ENCODE measurements at places on chromosomes 11 and 22.

DNA sequence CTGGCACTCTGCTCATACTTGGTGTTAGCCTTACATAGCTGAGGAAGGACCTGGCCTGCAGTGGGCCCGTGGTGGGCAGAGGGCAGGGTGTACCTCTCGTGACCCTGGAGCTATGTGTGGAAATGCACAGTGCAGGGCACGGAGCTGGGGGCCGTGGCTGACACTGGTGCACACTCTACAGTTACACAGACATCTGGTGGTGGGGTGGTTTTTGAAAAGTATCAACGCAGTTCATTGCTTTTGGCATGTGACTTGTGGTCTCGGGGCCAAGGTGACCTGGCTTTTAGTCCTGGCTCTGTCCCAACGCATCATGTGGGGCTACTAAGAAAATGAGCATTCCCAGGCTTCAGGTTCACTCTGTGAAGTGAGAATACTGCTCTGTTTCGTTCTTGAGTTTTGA lies 553.6 kb downstream of the NTM start:
- DNase-seq = no peak

- no peak for DNase-seq
Measured at GRCh38 chr11:125457814-125458343, 38.2 kb downstream of the FEZ1 start.

GRCh38 chr11:8020244-8020597 lies 33.1 kb downstream of the EIF3F start:
- DNase-seq = no peak

- DNase-seq = peak; percentile 89
Measured at GRCh38 chr11:65651589-65652510, 10.9 kb downstream of the RELA start.

GRCh38 chr11:1889224-1889930 lies 2.3 kb downstream of the PRR33 start:
- no peak for DNase-seq

- no peak for DNase-seq
Measured at GRCh38 chr22:40147388-40148176, 30.1 kb upstream of the TNRC6B start.

- peak; percentile 49 for DNase-seq
Measured at GRCh38 chr11:14029971-14030920, 67.7 kb downstream of the SPON1 start.

GRCh38 chr11:65781152-65781961 lies 581 bp upstream of the AP5B1 start:
- DNase-seq = peak; percentile 55

GRCh38 chr22:47162865-47163264 lies 400.4 kb downstream of the TBC1D22A start:
- DNase-seq = no peak
